ENCODE measurements at places on chromosomes 13 and 19. TPM values are rescaled to one million over a fixed set of nuclear protein-coding genes. Genes with fewer than 3 reads are reported as not detected.

The CA11 gene
- total RNA-seq, result 1.2 TPM

The NKG7 gene
- not detected for total RNA-seq

The ZNF841 gene
- 8.3 TPM for total RNA-seq

The KLK2 gene
- not detected for total RNA-seq

The NR1H2 gene
- 93.9 TPM for total RNA-seq

The RXFP2 gene
- not detected for total RNA-seq

The SULT2A1 gene
- total RNA-seq, result not detected

The PRODH2 gene
- total RNA-seq, result not detected

The SLC10A2 gene
- not detected for total RNA-seq

The DIAPH3 gene
- total RNA-seq, result 24.5 TPM

The KCNN4 gene
- 1.7 TPM for total RNA-seq

The TNNI3 gene
- total RNA-seq, result not detected

The FOSB gene
- total RNA-seq, result 4.4 TPM

The ZNF442 gene
- 0.86 TPM for total RNA-seq

The CABP5 gene
- total RNA-seq, result not detected

The CTXN1 gene
- total RNA-seq, result 2.9 TPM

The F10 gene
- total RNA-seq, result 16.0 TPM

The PNMA8B gene
- 0.35 TPM for total RNA-seq

The GPR12 gene
- not detected for total RNA-seq

The ZNF417 gene
- 3.0 TPM for total RNA-seq

The ZIM2 gene
- not detected for total RNA-seq
